ENCODE measurements at places on chromosomes 11 and 22. TPM values are rescaled to one million over a fixed set of nuclear protein-coding genes. Genes with fewer than 3 reads are reported as not detected.

Gene OR2AT4
- total RNA-seq: not detected

DNA sequence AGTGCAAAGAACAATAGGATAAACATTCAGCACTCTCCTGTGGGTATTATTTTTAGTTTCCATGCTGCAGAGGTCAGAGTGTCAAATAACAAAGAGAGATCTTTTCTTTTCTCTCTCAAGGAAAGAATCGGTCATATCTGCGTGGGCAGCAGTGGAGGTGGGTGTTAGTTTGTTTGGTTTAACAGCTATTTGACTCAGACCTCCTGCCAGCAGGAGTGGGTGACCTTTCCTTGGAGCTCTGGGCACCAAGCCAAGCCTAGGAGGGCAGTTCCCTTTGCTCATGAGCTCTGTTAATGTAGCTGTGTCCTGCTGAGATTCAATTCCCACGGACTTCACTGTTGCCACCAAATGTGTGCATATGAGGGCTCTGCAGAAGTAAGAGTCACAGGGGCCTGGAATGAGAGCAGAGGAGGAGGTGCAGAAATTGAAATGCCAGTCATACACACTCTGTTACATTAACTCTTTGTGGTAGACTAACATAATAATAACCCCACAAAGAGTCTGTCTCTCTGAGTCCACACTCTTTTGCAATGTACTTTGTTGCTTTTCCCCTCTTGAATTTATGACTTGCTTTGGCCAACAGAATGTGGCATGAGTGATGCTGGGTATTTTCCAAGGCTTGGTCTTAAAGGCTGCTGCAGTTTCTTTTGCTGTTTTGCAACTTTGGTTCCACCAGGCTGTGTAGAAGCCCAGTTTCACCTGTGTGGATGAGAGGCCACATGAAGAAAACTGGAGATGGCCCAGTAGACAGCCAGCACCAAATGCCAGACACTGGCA, 76.0 kb upstream of the GRK3 start:
- DNase-seq: peak; percentile 91
- H3K27ac ChIP-seq: no peak overlapping the region
- H3K27me3 ChIP-seq: no peaks in the 10 kb centered on the region

GRCh38 chr22:20080445-20080775, 369 bp downstream of the DGCR8 start:
- H3K4me1 ChIP-seq: peaks cover 19% of the 10 kb centered on the region
- peak overlapping the region; percentile 83 for H3K4me3 ChIP-seq
- DNase-seq: peak; percentile 30

DNA sequence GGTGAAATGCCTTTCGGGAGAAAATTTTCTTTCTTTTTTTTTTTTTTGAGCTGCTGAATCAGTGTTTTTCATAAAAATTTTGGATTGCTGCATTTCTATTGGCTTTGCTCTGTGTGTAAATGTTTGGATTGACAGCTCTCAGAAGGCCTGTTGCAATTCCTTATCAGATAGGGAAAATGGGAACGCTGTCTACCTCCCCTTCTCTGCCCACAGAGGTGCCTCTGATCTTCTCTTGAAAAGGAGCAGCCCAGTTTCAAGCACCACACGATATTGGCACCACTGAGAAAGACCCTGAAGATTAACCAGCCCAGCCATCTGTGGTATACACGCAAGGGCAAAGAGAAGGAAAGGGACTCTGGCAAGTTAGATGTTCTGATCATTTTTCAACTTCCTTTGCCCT, 1272.2 kb downstream of the LRRC4C start:
- H3K4me3 ChIP-seq: no peak overlapping the region
- no peaks in the 10 kb centered on the region for H3K27me3 ChIP-seq
- H3K27ac ChIP-seq: no peak overlapping the region
- no peak for DNase-seq

Gene INPP5J
- 0.28 TPM for total RNA-seq

- peaks cover 7% of the 10 kb centered on the region for H3K4me1 ChIP-seq
- no peak for DNase-seq
- no peaks in the 10 kb centered on the region for H3K36me3 ChIP-seq
Observed at GRCh38 chr11:68115285-68115684, 5.9 kb downstream of the CHKA start.

DNA sequence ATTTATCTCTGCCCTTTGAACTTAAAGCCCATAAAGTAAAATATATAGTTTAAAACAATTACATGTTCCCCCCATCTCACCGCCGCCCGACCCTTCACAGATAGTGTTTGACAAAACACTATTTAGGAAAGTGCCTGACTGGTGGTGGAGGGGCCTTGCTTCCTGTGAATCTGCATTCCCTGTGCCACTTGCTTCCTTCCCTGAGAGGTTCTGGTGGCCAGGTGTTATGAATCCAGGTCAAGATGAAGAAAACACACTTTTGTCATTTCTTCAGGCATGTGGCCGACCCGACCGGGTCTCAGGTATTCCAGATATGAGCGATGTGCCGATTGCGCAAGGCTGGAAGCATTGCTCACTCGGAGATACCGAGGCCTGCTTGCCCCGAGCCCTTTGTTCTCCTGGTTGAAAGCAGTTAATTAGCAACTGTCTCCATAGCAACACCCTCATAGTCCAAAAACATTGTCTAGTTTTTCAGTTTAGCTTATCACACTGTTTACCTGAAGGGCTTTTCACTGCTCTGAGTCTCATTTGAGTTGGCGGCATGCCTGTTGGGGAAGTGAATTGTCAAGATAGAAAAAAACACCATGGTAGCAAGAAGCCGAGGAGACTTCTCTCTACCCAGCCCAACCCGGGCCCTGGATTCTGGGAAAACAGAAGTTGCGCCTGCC, 128.3 kb downstream of the TEAD1 start:
- peaks cover 38% of the 10 kb centered on the region for H3K4me1 ChIP-seq
- DNase-seq: peak; percentile 90
- peaks cover 6% of the 10 kb centered on the region for H3K36me3 ChIP-seq
- peak overlapping the region; percentile 63 for H3K27ac ChIP-seq

- H3K27ac ChIP-seq: no peak overlapping the region
- DNase-seq: no peak
- no peaks in the 10 kb centered on the region for H3K4me1 ChIP-seq
- no peaks in the 10 kb centered on the region for H3K36me3 ChIP-seq
- H3K27me3 ChIP-seq: no peaks in the 10 kb centered on the region
Observed at GRCh38 chr11:92504004-92504403, 279.4 kb downstream of the FAT3 start.

Gene SAA4
- not detected for total RNA-seq

DNA sequence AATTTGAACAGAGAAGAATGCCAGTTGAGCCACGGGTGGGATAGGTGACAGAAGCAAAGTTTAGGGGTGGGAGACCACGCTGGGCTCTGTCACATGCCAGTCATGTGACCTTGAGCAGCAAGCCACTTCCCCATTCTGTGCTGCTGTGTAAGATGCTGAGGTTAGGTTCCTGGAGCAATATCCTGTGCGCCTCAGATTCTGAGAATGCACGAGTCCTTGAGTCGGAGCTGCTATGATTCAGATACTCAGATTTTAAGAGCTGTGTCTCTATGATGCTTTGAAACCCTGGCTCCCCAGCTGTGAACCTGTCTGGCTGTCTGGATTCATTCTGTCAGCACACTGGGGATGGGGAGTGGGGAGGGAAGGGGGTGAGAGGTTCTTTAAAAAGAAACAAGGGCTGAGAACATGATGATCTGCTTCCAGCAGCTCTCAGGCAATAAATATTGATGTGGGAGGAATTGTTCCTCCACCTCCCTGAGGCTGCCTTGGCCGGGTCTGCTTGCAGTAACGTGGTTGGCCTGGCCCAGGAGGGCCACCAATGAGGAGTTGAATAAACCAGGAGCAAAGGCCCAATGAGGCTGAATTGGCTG, 24.0 kb downstream of the SLCO2B1 start:
- peaks cover 51% of the 10 kb centered on the region for H3K27me3 ChIP-seq
- H3K4me3 ChIP-seq: no peak overlapping the region
- H3K36me3 ChIP-seq: no peaks in the 10 kb centered on the region
- DNase-seq: peak; percentile 34
- no peak overlapping the region for H3K27ac ChIP-seq
- no peaks in the 10 kb centered on the region for H3K4me1 ChIP-seq

DNA sequence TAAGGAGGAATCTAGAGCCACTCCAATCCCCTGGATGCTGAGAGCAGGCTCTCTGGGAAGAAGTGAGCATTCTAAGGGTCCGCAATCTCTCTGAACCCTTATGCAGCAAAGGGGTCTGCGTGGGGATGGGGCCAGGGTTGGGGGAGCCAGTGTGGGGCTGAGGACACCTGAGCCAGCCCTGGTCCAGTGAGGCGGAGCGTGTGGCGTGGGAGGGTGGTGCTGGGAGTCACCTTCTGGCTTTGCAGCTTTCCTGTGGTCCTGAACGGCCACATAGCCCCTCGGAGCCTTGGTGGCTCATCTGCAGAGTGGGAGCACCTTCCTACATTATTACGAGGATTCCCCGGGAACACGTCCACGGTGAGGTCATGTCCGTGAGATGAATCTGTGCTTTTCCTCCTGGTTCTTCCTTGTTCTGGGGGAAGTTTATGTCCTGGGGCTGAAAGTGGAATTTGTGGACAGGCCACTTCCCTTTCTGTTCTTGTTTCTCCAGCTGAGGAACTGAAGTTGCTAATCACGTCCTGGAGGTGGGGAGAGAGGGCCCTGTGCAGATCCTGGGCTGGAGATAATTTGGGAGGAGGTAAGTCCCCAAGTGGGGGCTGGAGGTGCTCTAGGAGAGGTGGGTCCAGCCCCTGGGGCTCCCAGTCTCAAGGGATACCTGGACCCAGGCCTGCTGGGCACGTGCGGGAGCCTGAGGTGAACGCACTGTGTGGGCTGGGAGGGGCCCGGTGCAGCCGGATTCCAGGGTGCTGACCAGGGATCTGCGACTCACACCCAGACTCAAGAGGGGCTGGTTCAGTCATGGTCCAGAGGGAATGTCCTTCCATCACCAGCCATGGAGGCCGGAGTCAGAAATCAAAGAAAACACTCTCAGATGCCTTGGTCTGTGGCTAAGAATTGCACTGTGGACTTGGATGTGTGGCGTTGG, 6.1 kb downstream of the MRGPRE start:
- H3K27ac ChIP-seq: no peak overlapping the region
- no peak for DNase-seq
- no peaks in the 10 kb centered on the region for H3K36me3 ChIP-seq

- no peak overlapping the region for H3K4me3 ChIP-seq
- H3K36me3 ChIP-seq: no peaks in the 10 kb centered on the region
- no peak overlapping the region for H3K27ac ChIP-seq
- H3K4me1 ChIP-seq: no peaks in the 10 kb centered on the region
Observed at GRCh38 chr11:113019711-113020110, 58.5 kb downstream of the NCAM1 start.

- H3K27ac ChIP-seq: no peak overlapping the region
- no peak overlapping the region for H3K4me3 ChIP-seq
- DNase-seq: no peak
- H3K4me1 ChIP-seq: no peaks in the 10 kb centered on the region
Observed at GRCh38 chr11:82930229-82930628, 28.7 kb downstream of the DDIAS start.

Gene TSSK2
- total RNA-seq: not detected

- H3K27ac ChIP-seq: no peak overlapping the region
- H3K27me3 ChIP-seq: no peaks in the 10 kb centered on the region
- H3K4me1 ChIP-seq: no peaks in the 10 kb centered on the region
- no peak for DNase-seq
- H3K4me3 ChIP-seq: no peak overlapping the region
Observed at GRCh38 chr11:132904607-132905006, 627.7 kb downstream of the OPCML start.

DNA sequence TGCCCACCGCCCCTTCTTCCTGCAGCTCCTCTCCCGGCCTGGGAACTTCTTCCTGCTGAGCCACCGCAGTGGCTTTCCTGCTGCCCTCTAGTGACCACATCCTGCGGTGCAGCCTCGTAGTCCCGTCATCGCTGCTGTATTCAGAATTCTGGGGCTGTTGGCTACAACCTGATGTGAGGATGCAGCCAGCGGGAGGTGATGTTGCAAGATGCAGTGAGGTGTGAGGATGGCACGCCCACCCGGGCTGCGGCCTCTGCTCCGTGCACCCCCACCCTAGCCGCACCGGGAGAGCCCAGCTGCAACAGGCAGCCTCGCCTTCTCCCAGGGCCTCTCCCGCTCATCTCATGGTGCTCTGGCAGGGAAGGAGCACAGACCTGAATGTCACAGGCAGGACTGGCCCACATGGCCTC, 10.1 kb downstream of the CHST1 start:
- H3K4me3 ChIP-seq: no peak overlapping the region
- H3K36me3 ChIP-seq: no peaks in the 10 kb centered on the region
- peaks cover 4% of the 10 kb centered on the region for H3K27me3 ChIP-seq
- no peak overlapping the region for H3K27ac ChIP-seq
- DNase-seq: peak; percentile 51

DNA sequence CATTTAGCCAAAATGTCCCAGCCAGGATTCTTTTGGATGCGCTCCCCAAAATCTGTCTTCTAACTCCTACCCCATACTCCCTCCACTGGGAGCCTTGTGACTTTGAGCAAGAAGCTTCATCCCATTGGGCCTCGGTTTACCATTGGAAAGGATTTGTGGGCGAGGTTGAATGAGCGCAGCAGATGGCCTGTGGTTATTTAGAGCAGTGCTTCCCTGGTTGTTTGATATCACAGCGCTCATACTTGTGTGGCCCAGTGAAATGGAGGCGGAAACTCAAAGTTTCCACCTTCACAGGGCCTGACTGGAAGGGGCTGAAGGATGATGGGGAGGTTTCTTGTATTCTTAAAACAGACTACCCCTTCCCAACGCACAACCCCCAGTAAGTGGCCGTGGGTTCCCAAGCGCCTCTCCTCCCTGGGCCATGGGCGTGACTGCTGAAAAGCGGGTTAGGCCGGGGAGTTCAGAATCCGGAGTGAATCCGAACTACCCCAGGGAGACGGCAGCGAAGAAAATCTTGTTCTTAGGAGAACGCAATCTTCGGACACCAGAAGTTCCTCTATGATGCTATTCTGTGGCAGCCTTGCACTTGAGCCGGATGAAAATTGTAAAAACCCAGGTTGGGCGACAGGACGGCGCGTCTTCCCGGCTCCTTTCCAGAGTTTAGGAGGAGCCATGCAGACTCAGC, 1.2 kb upstream of the ATF4 start:
- peaks cover 42% of the 10 kb centered on the region for H3K36me3 ChIP-seq
- DNase-seq: peak; percentile 48
- H3K4me1 ChIP-seq: peaks cover 4% of the 10 kb centered on the region

DNA sequence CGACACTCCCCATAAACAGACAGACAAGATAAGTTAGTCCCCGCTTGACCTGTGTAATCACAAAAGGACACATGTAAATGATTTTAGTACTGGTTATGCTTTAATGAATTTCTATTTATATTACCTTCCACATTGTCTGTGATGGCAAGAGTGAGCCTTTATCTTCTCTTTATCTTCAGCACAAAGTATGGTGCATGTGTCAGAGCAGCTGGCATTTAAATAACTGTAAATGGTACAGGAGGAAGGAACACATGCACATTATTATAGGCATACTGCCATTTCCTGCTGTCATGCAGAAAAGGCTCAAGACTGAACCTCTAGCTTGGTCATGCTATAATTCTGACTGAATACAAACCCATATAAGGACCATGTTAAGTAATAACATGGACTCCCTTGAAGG, 1342.7 kb upstream of the TENM4 start:
- H3K36me3 ChIP-seq: no peaks in the 10 kb centered on the region
- no peaks in the 10 kb centered on the region for H3K27me3 ChIP-seq
- H3K4me1 ChIP-seq: no peaks in the 10 kb centered on the region
- H3K27ac ChIP-seq: no peak overlapping the region

- no peak for DNase-seq
- H3K4me1 ChIP-seq: peaks cover 4% of the 10 kb centered on the region
- no peak overlapping the region for H3K4me3 ChIP-seq
- H3K27me3 ChIP-seq: peaks cover 18% of the 10 kb centered on the region
Observed at GRCh38 chr11:120179057-120179672, 31.7 kb upstream of the OAF start.

GRCh38 chr11:117855912-117856651, 20.4 kb downstream of the FXYD6 start:
- H3K27me3 ChIP-seq: peaks cover 8% of the 10 kb centered on the region
- H3K27ac ChIP-seq: no peak overlapping the region
- no peaks in the 10 kb centered on the region for H3K4me1 ChIP-seq
- H3K36me3 ChIP-seq: no peaks in the 10 kb centered on the region
- no peak overlapping the region for H3K4me3 ChIP-seq
- DNase-seq: no peak

Data from IMR-90 (cell line).